ENCODE measurements at places on chromosomes 6 and 20.

GRCh38 chr6:105994591-105995390, 91.3 kb upstream of the PRDM1 start:
- DNase-seq = no peak

DNA sequence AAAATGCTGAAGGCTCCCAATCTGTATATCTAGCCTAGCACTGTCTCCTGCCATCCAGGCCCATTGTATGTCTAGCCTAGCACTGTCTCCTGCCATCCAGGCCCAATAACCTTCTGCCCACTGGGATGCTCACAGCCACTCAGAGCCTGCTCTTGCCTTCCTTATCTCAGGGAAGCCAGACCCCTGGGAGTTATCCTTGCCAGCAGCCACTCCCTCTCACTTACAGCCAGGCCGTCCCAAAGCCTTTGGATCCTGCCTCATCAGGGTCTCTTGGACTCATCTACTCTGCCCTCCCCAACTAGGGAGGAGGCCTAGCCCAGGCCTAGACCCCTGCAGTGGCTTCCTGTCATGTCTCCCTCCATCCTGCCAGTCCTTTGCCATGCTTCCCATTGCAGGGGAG, 37.3 kb downstream of the KIF3B start:
- no peak for DNase-seq

GRCh38 chr6:27797960-27798359, 114.2 kb downstream of the OR2B2 start:
- DNase-seq = no peak

GRCh38 chr20:45918182-45918737, 6.3 kb upstream of the PLTP start:
- DNase-seq = no peak

GRCh38 chr20:2967841-2968240, 75.6 kb upstream of the GNRH2 start:
- no peak for DNase-seq

GRCh38 chr6:147203311-147204059, 732 bp upstream of the STXBP5 start:
- peak; percentile 49 for DNase-seq

GRCh38 chr6:5486214-5486613, 224.9 kb downstream of the FARS2 start:
- no peak for DNase-seq

DNA sequence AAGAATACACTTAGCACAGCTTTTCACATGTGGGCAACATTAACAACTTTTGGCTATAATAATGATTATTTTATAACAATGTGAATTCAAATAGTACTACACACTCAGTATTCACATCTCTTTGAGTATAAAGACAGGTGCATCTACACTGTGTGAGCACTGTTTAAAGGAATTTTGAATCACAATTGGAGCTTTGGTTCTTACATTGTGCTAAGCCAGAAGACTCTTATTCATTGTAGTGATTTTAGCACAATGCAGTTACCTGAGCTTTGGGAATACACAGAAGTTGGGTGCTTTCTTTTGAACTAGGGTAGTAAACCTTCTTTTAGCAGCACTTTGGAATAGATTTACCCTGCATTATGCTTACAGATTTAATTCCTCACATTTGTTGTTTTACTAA, 20.5 kb downstream of the RIMS1 start:
- no peak for DNase-seq

- DNase-seq = no peak
Measured at GRCh38 chr6:110037726-110038295, 59.7 kb downstream of the GPR6 start.

DNA sequence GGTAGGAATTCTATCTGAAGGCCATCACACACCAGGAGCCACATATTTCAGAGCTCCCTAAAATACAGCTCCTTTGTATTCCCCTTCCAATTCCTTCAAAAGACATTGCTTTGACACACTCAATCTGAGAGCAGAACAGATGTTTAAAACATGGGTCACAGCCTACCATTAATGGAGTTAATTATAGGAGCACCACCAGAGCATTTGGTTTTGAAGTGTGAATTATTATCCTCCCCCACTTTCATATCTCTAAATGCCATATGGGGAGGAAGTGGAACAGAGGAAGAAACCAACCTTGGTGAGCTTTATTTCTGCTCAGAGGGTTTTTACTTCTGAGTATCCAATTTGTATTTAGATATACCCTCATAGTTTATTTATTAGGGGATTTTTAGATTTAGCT, 50.7 kb upstream of the TNFRSF21 start:
- DNase-seq = no peak

- no peak for DNase-seq
Measured at GRCh38 chr6:160881148-160881808, 110.3 kb upstream of the MAP3K4 start.

DNA sequence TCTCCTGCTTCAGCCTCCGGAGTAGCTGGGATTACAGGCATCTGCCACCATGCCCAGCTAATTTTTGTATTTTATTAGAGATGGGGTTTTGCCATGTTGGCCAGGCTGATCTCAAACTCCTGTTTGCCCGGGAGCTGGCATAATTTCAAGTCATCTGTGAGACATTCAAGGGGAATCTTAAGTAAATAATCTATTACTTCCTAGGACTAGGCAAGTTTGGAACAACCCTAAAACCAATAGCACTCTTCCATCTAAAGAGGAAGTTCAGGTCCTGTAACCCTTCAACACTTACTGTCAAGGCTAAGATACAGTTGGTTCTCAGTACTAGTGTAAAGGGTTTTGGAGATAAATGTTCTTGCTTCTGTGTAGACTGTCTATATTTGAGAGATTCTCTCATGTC, 267.8 kb upstream of the IRAK1BP1 start:
- no peak for DNase-seq

- no peak for DNase-seq
Measured at GRCh38 chr6:98124171-98124570, 710.2 kb upstream of the POU3F2 start.

DNA sequence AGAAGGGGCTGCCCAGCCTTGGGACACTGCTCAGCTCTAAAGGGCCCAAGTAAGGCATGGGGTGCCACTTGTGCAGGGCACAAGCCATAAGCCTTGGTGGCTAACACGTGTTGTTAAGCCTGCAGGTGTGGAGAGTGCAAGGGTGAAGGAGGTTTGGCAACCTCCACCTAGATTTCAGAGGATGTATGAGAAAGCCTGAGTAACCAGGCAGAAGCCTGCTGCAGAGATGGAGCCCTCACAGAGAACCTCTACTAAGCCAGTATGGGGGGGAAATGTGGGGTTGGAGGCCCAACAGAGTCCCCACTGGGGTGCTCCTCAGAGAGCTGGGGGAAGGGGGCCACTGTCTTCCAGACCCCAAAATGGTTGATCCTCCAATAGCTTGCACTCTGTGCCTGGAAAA, 32.6 kb downstream of the SERINC1 start:
- DNase-seq = no peak

- no peak for DNase-seq
Measured at GRCh38 chr6:43770372-43771209, 580 bp downstream of the VEGFA start.

- no peak for DNase-seq
Measured at GRCh38 chr20:47334022-47334551, 22.4 kb downstream of the ZMYND8 start.

- no peak for DNase-seq
Measured at GRCh38 chr6:21507811-21508210, 85.7 kb upstream of the SOX4 start.

DNA sequence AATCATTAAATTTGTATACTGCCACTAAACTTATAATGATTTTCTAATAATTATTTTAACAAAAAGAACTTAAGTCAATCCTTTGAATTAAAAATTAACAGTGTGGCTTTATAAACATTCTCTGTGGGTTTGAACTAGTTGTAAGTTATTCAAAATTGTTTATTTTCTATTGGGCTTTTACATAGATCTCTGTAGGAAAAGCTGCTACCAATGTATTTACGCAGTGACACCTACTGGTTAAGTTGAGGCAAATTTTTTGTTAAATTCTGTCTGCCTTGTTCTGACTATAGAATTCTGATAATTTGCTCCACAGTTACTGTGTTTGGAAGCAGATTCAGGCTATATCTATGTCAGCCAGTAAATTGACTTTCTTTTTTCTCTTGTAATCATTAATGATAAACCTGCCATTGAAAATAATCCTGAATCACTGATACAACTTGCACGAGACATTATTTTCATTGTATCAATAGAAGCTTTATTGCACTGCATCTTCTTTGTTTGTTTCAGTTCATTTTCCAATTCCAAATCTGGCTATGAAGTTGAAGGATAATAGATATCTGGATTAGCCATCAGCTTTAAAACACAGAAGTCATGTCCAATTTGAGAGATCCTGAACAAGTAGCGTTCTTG, 66.0 kb upstream of the UTRN start:
- no peak for DNase-seq

DNA sequence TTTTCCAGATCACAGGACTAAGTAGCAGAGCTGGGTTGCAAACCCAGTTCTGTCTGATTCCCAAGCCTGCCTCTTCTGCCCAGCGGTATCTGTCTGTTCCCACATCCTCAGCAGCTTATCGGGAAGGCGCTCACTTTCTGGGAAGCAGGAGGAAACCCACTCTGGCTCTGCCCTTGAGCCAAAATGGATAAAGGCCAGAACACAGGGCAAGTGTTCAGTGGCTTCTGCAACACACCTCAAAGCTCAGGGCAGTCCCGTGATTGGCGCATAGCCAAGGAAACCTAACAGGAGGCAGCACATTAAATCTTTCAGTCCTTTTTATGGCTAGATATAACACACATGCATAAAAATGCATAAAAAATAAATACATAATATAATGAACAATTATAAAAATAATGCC, 262.2 kb downstream of the NRN1 start:
- no peak for DNase-seq

DNA sequence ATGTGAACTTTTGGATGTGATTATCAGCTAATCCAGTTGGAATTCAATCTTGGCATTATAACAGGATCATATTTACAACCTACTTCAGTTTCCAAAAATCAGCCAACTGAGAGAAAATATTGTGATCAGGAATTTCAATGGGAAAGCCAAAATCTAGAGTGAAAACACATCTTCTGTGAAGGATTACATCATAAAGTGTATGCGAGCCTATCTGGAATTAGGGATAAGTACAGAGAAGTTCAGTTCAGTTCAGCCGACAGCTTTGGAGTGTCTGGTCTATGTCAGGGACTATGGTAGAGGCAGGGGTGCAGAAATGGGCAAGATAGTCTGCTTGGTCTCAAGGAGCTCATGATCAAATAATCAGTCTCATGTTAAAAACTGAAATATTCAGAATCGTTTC, 12.3 kb upstream of the PRIM2 start:
- no peak for DNase-seq

DNA sequence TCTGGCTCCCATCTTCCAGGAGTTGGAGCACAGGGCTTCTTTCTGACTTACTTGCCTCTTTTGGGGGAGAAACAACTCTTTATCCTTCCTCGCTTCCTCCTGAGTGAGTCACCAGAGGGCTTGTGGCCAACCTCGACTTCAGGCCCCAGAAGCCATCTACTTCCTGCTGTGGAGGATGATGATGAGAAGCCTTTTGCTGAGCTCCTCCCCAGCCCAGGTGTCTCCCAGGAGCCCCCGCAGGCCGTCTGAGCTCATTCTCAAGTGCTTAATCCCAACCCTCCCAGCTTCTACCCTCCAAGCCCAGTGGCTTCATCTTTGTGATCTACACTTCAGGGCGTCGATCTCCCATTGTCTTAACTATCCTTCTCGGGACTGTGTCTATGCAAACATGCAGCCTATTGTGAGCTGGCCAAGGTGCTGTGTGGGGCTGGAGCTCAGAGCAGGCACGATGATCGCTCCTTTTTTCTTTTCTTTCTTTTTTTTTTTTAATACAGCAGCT, 27.9 kb downstream of the SDCBP2 start:
- DNase-seq = peak; percentile 29

DNA sequence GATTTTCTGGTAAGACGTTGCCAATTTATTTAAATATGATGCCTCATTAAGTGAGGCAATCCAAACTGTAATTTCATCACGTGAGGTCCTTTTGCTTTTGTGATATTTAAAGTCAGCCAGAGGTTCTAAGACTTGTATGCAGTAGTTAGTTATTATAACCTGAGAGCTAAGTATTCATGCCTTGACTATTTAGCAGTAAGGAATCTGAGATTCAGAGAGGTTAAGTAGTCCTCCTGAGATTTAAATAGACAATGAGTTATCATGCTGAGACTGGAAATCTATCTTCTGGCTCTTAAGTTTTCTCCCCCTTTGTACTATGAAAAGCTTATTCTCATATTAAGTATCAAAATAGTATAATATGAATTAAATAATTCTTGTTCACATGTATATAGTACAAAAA, 158.0 kb downstream of the UTRN start:
- DNase-seq = no peak

- DNase-seq = no peak
Measured at GRCh38 chr6:11460001-11460668, 77.4 kb upstream of the TMEM170B start.

DNA sequence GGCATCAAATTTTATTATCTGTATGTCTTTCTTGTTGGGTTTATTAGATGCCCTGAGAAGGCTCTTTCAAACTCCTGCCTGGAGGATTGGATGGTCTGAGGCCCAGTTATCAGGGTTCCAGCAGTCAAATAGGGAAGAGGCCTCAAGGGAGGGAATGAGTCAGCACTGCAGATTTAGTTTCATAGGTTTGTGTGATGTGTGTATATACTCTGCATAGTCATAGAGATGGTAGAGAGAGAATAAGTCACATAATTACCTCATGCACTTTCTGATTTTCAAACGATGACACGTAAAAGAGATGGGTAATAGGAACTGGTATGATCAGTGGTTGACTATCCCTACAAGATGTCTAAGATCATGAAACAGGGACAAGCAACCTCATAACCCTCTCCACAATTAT, 82.1 kb downstream of the ADAT2 start:
- no peak for DNase-seq

DNA sequence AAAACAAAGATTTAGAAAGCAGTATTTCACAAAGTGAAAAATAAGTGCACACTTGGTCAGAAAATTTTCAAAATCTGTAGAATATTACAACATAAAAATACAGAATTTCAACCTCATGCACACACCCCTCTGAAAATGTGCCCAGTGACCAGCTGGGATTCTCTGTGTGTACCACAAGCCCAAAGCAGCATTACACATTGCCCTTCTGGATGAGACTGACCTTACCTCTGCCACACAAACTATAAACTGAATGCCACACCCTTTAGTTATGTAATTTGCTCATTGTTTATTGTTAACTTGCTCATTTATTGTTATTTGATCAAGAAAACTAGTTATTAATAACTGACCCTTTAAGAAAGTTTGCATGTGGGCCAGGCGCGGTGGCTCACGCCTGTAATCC, 303.0 kb downstream of the FOXC1 start:
- DNase-seq = no peak

DNA sequence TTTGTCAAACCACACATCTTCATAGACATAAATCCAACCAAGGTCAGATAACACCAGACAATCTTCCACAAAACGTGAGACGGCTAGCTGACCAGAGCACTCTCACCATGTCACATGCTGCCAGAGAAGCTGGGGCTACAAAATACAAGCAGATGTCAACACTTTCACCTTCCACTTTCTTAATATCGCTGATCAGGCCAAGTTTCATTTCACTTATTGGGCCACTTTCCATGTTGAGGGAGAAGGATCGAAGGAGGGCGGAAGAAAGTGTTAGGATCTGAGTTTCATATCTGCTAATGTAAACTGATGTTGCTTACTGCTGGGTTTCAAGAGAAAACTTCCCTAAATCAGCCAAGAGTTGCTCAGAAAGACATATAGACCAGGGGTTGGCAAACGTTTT, 177.0 kb upstream of the PRDM1 start:
- no peak for DNase-seq
